ENCODE measurements at places on chromosomes 16 and 17.

DNA sequence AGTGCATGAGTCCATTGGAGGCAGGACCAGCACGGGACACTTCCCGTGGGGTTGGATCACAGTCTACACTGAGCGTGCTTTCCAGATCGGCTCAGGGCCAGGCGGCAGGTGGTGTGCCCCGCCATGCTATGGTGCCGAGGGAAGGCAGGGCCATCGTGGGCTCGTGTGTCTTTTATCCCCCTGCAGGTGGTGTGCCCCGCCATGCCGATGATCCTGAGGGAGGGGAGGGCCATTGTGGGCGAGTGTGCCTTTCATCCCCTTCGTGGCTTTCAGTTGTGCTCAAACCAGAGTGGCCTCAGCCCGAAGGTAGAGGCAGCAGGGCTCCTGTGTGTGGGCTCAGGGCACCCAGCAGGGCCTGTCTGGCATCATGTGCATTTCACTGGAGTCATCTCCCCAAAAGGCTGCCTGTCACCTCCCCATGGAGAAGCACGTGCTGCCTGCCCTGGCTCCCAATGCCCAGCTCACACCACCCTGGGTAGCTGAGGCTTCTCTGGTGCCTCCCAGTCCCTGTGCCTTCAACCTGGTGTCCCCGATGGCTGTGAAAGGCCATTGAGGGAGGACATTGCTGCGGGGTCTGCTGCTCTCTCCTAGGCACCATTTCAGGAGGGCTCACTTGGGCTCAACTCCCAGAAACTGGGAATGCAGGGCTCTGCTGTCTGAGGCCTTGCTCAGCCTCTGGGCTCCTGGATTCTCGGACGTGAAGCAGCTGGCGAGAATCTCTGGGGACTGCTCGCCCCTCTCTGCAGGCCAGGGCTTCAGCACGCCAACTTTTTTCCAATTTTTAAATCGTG lies 207.6 kb downstream of the NPIPB11 start:
- DNase-seq: no peak

- DNase-seq: no peak
Measured at GRCh38 chr16:53914736-53915135, 210.8 kb downstream of the FTO start.

DNA sequence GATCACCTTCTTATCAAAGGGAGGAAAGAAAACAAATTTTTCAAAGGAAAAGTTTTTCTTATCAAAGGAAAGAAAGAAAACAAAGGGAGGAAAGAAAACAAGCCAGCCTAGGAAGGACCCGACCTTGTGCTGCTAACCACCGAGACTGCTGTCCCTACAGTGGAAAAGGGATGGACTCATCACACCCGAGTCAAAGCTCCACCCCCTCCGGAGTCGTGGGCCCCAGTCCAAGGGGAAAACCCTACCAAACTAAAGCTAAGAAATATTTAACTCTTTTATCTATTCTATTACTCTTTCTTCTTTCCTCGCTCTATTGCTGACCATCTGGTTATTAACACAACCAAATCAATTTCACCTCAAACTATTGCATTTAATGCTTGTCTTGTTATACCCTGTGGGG lies 6.1 kb upstream of the ENDOV start:
- no peak for DNase-seq

DNA sequence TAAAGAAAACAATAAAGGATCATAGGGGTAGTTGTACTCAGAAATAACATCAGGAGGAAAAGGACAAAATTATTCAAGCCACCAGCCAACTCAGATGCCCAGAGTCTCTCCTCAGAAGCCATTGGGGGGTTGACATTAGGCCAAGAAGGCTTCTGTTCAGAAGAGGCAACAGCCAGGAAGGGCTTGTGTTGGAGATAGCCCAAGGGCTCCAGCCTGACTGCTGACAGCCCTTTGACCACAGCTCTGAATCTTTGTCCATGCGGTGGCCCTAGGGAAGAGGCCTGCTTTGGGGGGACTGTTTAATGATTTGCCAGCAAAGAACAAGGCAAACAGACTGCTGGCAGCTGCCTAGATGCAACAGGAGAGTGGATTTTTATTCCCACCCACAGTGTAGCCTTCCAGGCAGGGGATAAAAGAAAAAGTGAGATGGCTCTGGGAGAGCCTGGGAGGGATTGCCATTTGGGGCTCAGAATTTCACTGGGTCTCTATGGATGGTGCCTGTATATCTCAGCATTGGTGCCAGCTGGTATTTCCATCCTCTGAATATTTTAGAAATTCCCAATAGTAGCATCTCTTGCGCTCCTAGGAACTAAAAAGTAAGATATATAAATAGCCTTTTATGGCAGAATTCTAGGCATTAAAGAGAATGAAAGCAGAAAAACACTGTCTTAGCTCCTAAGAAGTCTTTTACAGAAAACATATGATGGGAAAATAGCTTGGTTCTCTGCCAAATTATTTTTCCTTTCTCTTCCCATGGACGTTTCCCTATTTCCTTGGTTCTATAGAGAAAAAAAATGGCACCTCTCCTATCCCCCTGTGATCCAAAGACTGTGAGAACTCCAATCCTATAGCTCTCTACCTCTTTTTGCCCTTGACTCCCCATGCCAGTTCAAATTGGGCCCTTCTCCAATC lies 29.4 kb upstream of the SUPT4H1 start:
- DNase-seq: no peak

- DNase-seq: no peak
Measured at GRCh38 chr16:75266738-75267630, 15.6 kb upstream of the BCAR1 start.

DNA sequence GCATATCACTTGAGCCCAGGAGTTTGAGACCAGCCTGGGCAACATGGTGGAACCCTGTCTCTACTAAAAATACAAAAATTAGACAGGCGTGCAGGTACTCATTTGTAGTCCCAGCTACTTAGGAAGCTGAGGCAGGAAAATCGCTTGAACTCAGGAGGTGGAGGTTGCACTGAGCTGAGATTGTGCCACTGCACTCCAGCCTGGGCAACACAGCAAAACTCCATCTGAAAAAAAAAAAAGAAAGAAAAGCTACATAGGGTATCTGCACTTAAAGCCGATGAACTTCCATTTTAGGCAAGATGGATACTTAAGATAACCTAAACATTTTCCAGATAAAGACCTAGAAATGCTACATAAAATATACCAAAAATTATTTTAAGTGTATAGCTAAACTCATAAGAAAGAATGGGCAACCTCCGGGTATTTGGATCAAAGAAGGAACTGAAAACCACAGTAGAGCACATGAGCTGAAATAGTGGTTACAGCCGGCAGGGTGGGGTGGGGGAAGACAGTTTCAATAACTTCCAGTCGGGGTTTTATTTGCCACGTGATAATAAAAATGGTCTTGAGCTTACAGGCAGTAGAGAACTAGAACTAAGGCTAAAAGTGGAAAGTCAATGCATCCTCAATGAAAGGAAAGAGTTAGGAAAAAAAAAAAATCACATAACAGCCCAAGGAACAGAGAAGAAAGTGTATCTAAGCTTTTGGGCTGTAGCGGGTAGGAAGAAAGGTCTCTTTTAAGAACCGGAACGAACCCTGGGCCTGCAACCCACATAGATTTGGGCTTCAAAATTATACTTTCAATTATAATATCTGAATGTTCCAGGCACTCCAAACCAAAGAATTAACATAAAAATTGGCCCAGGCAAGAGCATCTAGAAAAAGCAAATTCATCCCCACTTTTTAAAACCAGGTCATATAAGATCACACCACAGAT lies 53.1 kb downstream of the CFDP1 start:
- no peak for DNase-seq

Data from NCI-H345 (cell line).